Stimulated activated CD4-positive, alpha-beta T cell treated with anti-CD3 and anti-CD28 coated beads, TNF-alpha, amount 100 ng/mL, for 1 hour (primary cell): ENCODE measurements at places on chromosomes 12 and 14.
A peak's percentile ranks its signal among the peaks of the same experiment; 100 is the strongest.

DNA sequence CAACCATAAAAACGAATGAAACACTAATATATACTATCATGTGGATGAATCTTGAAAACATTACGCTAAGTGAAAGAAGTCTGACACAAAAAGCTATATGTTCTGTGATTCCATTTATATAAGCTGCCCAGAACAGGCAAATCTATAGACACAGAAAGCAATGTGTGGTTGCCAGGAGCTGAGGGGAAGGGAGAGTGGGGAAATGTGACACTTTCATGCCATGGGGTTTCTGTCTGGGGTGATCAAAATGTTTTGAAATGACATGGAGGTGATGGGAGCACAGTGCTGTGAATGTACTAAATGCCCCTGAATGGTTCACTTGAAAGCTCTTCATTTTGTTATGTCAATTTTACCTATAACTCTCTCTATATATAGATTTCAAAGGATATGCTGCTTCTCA lies 30.1 kb downstream of the ATG14 start:
- no peak for DNase-seq

- no peak for DNase-seq
These were observed 941 bp downstream of the ZDHHC17 start for GRCh38 chr12:76764856-76765255.

GRCh38 chr12:32828552-32828951 lies 68.0 kb downstream of the PKP2 start:
- DNase-seq, result no peak

DNA sequence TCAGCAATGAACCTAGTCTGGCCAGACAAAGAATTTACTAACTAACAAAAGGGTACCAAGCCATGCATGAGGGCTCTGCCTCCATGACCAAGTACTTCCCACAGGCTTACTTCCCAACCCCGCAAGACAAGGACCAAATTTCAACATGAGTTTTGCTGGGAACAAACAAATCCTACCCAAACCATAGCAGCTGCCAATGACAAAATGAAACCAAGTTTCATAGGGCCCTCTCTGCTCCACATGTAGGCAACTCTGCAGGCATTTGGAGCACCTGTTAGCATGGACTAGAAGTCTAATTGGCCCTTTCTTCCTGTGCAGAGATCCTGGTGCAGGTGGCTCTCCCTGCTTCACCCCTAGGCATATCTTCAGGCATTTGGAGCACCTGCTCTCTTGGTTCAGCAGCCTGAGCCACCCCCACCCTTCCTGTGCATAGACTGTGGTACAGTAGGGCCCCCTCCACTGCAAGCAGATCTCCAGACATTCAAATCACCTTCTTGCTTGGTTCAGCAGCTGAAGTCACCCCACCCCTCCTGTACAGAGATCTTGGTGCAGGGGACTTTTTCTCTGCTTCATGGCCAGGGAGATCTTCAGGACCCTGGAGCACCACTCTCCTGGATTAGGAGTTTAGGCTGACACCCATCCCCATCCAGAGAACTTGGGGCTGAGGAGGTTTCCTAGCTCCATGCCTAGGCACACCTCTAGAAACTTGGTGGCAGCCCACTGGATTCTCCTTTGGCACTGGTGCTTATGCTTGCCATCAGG lies 308.7 kb downstream of the RPAP3 start:
- no peak for DNase-seq

DNA sequence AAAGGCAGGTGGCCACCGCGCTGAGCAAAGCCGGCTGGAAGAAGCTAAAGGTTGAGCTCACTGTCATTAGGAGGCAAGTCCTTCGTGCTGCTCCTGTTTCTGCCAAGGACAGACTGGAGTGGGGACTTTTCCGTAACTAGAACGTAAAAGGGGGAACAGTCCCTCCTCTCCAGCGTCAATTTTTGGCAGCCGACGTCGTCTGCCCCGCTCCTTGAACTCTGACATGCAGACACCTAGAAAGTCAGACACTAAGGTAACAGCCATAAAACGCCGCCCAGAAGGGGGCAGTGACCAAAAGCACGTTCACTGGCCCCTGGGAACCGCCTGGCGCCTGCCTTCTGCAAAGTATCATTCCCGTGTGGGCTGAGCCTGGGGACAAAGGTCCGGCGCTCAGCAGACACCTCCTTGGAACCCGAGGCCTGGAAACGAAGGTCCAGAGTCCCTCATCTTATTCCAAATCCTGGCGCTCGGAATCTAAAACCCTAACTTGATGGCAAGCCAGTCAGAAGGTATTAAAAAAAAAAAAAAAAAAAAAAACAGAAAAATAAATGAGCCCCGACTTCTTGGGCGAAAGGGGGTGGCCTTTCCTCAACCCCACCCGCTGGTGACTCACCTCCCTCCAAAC lies 1.1 kb upstream of the LRP1 start:
- peak; percentile 16 for DNase-seq

- no peak for DNase-seq
These were observed 55.7 kb downstream of the ERC1 start for GRCh38 chr12:1046727-1047126.

DNA sequence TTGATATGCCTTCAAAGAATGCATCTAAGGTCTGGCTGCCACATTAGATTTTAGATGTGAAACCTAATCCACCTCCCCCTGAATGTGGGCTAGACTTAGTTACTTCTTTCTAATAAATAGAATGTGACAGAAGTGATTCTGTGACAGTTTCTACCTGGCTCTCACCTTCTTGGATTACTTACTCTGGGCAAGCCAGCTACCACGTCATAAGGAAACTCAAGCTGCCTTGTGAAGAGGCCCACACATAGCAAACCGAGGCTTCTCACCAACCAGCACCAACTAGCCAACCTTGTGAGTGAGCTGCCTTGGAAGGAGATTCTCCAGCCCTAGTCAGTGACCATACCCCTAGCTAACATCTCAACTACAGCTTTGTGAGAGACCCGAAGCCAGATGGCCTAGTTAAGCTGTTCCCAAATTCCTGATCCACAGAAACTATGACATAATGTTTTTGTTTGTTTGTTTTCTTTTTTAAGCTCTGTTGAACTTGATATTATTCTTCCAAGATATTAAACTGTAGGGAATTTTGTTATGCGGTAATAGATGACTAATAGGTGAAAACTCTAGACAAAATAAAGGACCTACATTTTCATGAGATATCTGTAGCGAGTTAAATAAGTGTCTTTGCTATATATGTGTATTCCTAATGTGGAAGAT lies 6.2 kb downstream of the GPR19 start:
- DNase-seq, result no peak

GRCh38 chr14:36091096-36091495 lies 85.4 kb downstream of the PTCSC3 start:
- DNase-seq, result no peak

DNA sequence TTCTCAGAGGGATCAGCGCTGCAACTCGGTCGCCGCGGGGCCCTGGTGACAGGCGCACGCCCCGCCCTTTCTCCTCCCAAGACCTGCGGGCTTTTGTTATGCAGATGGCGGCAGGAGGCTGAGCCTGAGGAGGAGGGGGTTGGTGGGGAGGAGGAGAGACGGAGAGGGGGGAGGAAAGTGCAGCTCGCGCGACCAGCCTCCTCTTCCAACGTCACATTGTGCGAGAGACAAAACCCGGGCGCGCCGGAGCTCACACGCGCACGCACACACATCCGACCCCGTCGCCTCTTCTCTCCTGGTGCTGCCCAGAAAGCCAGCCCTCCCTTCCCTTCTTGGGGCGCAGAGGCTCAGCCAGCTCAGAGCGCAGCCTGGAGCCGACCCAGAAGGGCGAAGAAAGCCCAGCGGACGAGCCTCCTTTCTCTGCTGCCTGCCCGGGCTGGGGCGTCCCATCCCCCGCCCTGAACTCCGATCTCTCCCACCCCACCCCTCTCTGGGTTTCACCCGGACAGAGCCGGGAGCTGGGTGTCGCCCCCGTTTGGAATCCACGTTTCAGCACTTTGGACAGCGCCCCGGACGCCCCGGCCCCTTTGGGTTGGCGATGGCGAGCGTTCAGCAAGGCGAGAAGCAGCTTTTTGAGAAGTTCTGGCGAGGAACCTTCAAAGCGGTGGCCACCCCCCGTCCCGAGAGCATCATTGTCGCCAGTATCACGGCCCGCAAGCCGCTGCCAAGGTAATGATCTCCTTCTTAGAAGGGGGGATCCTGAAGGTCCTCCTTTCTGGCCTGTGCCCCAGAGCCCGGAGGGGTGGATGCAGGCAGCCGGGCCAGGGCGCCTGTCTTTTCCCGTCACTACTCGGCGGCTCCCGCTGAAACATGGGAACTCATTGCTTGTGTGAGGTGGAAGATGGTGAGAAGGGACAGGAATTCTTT lies at the start of gene SRRM4:
SRRM4 (plus strand) TSS at position 257 of the 927 bp plus-strand sequence; CDS start at position 599, 342 bp downstream.
- no peak for DNase-seq

DNA sequence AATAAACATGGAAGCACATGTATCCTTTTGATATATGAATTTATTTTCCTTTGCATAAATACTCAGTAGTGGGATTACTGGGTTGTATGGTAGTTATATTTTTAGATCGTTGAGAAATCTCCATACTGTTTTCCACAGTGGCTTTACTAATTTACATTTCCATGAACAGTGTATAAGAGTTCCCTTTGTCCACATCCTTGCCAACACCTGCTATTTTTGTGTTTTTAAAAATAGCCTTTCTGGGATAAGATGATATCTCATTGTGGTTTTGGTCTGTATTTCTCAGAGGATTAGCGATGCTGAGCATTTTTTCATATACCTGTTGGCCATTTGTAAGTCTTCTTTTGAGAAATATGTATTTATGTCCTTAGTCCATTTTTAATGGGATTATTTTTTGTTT lies 329.2 kb upstream of the KITLG start:
- no peak for DNase-seq

- no peak for DNase-seq
These were observed 441.1 kb downstream of the PCNX1 start for GRCh38 chr14:71348394-71348793.

GRCh38 chr12:34399631-34400410 lies 377.5 kb downstream of the ALG10 start:
- no peak for DNase-seq

DNA sequence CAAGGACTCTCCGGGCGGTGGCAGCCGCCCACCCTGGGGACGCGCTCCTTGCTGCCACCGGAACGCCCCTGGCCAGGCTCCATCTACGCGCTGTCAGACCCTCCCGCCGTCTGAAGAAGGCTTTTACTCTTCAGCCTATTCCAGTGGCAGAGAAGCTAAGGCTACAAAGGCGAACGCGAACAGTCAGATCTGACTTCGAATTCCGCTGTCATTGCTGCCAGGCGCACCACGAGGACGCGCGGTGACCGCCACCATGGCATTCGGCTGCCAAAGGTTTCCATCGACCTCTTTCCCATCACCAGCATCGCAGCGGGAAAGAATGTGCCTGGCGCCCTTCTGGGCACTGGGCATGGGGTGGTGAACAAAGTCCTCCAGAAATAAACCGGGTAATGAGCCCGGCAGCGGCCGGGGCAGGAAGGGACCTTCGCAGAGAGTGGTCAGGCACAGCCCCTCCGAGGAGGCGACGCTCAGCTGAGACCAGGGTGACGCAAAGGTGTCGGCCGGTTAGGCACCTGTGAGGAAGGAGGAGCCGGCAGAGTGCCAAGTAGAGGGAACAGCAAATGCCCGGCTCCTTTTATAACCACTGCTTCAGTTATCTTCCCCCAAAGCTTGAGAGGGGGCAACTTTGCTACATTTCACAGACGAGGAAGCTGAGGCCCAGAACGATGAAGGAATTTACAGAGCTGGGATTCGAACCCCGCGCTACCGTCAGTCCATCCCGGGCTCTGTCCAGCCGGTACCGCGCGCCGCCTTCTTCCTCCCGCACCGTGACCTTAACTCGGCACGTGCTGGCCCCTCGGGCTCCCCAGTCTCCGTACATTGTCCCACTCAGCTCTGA lies 1.9 kb upstream of the RFX4 start:
- no peak for DNase-seq

DNA sequence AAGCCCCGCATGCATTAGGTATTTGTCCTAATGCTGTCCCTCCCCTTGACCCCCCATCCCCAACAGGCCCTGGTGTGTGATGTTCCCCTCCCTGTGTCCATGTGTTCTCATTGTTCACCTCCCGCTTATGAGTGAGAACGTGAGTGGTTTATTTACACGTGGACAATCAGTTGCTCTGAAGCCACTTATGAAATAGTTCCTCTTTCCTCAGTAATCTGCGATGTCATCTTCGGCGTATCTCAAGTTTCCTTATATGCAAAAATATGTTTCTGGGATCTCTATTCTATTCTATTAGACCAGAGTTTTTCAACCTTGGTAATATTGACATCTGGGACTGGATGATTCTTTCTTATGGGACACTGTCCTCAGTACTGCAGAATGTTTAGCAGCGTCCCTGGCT lies 56.0 kb upstream of the DCD start:
- DNase-seq, result no peak

DNA sequence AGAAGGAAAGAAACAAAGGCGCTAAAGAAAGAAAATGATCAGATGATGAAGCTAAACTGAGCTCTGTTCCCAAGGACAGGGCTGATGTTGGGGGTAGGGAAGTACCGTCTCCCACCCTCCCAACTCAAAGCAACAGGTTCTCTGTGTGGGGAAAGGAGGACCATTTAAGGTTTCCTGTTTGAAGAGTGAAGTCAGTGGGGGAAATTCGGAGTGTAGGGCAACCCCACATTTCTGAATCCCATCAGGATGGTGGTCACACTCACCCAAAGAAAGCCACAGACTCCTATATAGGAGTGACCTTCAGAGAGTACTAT lies 131.1 kb downstream of the KSR2 start:
- no peak for DNase-seq

GRCh38 chr14:102548616-102549240 lies 39.2 kb upstream of the ANKRD9 start:
- DNase-seq, result no peak
